ENCODE measurements at places on chromosomes 2 and 18. TPM values are rescaled to one million over a fixed set of nuclear protein-coding genes. Genes with fewer than 3 reads are reported as not detected.
A peak's percentile ranks its signal among the peaks of the same experiment; 100 is the strongest.

- DNase-seq = no peak
Observed at GRCh38 chr18:33540392-33540791, 37.6 kb upstream of the ASXL3 start.

GRCh38 chr2:26861610-26862224 lies 13.8 kb downstream of the DPYSL5 start:
- no peak for DNase-seq

DNA sequence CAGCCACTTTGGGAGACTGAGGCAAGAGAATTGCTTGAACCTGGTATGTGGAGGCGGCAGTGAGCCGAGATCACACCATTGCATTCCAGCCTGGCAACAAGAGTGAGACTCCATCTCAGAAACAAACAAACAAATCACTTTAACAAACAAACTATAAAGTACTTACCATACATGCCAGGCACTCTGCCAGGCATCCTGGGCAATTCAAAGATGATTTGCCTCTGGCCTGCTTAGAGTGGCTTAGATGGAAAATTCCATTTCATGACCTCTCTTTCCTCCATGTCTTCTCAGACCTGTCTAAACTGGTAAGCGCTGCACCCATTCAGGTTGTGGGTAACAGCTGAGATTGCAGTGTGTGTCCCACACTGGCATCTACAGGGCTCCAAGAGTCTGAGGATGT lies 273.2 kb downstream of the BCL2 start:
- no peak for DNase-seq

- DNase-seq = peak; percentile 83
Observed at GRCh38 chr2:111705711-111706336, 178.2 kb downstream of the ANAPC1 start.

- DNase-seq = peak; percentile 82
Observed at GRCh38 chr18:41940506-41941215, 14.4 kb upstream of the PIK3C3 start.

DNA sequence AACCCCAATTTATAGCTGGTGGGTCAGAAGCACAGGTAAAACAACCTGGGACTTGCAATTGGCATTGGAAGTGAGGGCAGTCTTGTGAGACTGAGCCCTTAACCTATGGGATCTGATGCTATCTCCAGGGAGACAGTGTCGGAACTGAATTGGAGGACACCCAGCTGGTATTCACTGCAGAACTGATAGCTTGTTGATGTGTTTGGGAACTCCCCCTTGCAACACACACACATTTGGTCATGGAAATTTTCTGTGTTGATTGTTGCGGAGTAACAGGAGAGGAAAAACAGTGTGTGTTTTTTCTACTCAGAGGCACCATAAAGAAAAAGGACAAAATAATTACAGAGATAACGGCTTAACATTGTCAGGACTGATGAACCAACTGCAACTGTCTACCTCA lies 16.1 kb downstream of the TPGS2 start:
- DNase-seq = peak; percentile 82

- no peak for DNase-seq
Observed at GRCh38 chr2:140200307-140200706, 1420.1 kb upstream of the NXPH2 start.

GRCh38 chr18:58168993-58169392 lies 125.0 kb downstream of the NEDD4L start:
- DNase-seq = no peak

- no peak for DNase-seq
Observed at GRCh38 chr18:38010971-38011857, 445.6 kb upstream of the CELF4 start.

- peak; percentile 39 for DNase-seq
Observed at GRCh38 chr18:47928466-47928865, 2.0 kb downstream of the SMAD2 start.

GRCh38 chr2:186751790-186752189 lies 57.9 kb downstream of the FAM171B start:
- no peak for DNase-seq

- DNase-seq = no peak
Observed at GRCh38 chr2:54898456-54899226, 151.6 kb downstream of the RTN4 start.

The ASXL3 gene
- under 0.01 TPM for total RNA-seq

The RAB11FIP5 gene
- 37.7 TPM for total RNA-seq

- no peak for DNase-seq
Observed at GRCh38 chr18:2394684-2395083, 176.6 kb downstream of the METTL4 start.

DNA sequence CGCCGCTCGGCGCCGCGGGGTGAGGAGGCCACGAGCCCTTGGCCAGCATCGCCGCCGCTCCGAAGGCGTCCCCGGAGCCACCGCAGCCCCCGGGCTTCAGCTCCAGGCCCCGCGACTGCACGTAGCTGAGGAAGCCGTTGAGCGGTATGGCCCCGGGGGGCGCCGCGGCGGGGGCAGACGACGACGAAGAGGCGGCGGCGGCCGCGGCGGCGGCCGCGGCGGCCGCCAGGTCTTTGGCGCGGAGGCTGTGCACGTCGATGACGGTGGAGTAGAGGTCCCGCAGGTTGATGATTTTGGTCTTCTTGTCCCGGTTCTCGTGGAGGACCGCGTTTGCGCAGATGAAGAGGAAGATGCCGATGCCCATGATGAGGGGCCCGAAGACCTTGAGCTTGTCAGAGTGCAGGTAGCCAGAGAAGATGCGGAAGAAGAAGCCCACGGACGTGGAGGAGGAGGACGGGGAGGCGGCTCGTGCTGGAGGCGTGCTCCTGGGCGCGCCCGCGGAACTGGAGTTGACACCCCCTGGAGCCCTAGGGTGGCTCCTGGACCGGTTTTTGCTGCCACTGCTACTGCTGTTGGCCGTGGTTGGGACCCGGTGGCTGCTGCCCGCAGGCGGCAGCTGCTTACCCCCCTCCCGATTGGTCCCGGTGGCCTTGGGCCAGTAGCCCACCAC lies 4.0 kb downstream of the TMEM200C start:
- DNase-seq = no peak

DNA sequence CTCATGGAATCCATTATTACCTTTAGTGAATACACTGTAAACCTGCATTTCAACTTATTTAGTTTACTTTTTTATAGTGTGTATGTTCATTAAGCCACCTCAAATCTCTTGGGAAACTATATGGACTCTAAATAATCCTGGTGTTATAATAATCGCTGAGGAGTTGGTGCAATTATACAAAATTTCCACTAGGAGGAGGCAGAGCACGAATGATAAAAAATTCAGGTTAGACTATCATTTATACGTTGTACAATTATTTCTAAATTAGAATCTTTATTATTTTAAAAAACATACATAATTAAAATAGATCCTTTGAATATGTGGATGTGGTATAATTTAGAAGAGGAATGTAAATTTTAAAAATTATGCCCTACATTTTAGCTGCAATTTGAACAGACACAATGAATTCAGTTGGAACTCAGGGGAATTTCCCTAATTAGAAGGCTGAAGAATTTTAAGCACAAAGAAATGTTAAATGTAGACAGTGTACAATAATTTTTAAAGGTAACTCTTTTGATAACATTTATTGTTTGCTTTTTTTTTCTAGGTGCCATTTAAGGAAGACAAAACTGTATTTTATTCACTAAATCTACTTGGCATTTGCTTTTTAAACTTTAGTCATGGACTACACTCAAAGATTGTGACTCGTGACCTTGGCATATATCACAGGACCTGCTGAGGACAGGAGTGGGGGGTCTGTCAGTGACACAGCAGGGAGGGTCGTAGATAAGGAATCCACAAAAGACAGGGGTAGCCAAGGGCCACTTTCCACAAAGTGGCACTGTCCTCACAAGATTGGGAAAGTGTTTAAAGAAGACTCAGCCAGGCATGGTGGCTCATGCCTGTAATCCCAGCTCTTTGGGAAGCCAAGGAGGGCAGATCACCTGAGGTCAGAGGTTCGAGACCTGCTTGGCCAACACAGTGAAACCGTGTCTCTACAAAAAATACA lies 45.5 kb downstream of the RAB12 start:
- peak; percentile 41 for DNase-seq

DNA sequence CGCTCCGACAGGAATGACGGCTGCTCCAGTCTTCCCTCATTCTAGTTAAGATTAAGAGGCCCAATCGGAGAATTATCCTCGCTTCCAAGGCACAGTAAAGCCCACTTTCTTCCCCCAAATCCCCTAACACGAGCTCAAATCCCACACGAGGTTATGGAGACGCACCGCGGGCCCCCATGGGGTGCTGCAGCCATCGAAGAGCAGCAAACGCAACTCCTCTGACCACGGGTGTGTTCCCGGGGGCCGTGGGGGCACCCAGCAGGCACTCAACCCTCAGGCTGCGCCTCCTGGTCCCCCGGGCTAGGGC lies 446 bp downstream of the COPS9 start:
- no peak for DNase-seq

The PCARE gene
- total RNA-seq = not detected

- DNase-seq = no peak
Observed at GRCh38 chr2:2229626-2230432, 101.2 kb downstream of the MYT1L start.

DNA sequence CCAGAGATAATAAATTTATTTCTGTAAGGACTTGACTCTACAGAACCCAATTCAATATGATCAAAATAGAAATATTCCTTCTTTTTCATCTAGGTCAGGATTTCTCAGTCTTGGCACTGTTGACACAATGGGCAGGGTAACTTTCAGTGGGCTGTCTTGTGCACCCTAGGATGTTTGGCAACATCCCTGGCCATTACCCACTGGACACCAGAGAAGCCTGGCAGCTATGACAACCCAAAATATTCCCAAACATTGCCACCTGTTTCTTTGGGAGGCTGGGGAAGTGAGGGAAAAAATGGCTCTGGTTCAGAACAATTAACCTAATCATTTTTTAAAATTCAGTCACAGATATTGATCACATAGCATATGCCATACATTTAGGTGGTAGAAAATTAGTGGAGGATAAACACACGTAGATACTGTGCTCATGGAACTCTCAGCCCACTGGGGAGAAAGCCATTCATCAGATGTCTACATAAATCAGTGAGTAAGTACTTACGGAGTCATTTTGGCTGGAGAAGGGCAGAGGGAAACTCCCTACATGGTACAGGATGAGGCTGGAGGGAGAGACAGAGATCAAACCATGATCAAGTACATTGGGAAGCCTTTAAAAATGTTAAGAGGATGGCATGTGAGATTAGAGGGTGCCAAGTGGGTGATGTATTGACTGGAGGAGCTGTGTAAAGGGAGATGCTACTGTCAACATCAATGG lies 718 bp upstream of the TNP1 start:
- DNase-seq = no peak

DNA sequence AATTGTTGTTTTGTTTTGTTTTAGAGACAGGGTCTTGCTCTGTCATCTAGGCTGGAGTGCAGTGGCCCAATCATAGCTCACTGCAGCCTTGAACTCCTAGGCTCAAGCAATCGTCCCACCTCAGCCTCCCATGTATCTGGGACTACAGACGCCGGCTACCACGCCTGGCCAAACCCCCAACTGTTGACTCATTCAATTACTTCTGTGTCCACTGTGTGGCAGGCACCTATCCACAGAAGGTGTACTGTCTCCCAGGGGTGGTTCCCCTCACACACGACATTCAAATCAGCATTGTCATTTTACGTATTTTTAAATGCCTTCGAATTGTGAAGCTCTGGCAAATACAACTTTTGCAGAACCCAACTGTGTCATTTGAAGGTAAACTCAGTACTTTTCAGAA lies 188.0 kb upstream of the REV1 start:
- DNase-seq = no peak

GRCh38 chr2:19114754-19115231 lies 243.6 kb downstream of the OSR1 start:
- DNase-seq = no peak

DNA sequence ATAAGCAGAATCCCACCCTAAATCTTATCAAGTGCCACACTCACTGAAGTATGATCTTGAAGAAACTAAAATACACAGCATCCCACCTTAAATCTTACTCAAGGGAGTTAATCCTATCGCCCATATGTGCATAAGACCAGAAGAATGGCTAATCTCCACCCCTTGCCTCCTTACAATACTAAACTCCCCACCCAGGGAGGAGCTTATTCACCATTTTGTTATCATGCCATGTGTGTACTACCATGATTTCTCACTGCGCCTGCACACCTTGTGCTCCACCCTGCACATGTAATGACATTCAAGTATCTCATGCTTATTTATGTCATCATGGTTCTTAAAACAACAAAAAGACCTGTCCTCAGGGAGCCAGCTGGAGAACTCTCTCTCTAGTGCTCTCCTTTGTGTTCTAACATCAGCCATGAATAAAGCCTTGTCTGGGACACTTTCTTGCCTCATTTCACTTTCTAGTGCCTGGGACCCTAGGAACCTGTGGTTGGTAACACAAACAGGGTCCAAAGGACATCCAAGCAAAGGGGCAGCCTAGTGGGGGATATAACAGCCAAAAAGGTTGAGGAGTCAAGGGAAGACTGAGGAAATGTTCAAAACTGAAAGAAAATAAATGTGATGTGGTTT lies 87.4 kb downstream of the SLC66A3 start:
- DNase-seq = no peak

DNA sequence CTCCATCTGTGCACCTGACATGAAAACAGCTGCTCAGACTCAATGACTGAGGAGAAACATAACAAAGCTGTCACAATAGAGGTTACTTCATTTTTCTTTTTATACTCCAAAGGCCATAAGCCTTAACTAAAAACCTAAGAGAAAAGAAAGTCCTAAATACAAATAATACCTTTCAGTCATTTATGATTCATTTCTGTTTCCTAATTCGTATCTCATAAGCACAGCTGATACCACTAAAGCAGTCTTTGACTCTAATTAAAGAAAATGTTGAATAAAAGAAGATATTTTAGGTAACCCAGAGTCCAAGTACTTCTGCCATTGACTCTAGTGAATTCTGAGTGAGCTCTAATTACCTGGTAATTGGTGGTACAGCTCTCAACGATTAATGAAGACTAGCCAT lies 20.6 kb downstream of the NEMP2 start:
- DNase-seq = no peak

DNA sequence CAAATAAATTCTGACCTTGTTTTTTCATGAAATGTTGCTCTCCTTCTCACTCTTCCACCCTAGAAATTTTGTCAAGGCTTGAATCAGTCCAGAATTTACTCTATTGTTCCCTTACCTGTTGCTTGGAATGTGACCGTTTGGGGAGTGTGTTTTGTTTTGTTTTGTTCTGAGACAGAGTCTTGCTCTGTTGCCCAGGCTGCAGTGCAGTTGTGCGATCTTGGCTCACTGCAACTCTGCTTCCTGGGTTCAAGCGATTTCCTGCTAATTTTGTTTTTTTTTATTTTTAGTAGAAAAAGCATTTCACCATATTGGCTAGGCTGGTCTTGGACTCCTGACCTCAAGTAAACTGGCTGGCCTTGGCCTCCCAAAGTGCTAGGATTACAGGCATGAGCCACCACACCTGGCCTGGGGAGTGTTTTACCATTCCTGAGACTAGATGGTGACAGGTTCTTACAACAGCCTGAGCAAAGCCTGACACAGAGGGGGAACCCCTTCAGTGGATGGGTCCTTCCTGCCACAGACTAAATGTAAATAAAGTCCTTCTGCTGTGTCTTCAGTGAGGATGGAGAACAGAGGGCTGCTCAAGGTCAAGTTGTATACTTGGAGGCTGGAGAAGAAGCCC lies 52.0 kb downstream of the HAUS1 start:
- DNase-seq = no peak

Measured in fibroblast of villous mesenchyme (primary cell).